ENCODE measurements at places on chromosomes 2 and 18.
A peak's percentile ranks its signal among the peaks of the same experiment; 100 is the strongest.

DNA sequence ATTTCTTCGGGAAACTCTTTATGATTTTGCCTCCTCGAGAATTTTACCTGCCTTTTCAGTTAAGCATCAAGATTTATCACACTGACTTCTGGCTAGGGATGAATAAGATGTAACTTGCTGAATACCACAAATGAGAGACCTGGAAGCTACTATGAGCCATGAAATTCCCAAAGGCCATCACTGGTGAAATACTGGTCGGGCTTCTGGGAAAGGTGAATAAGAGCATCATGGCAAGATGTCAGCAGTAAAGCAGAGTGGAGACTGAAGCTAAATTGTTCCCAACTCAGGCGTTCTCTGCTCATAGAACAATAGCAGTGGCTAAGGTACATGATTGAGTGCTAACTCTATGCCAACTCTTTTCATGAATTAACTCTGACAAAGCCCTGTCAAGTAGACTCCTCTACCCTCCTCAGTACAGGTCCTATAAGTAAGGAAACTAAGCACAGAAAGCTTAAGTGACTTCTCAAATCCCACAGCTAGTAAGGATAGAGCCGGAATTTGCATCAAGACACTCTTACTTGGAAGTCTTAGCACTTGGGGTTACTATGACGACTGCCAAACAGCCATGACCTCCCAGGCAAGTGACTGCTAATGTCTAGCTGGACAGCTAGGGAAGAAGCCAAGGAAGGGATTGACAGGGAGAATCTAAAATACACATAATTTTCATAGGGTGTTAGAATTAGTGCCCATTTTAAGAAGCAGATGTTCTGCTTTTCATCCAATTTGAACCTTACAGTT, 22.7 kb upstream of the DSC3 start:
- no peak for DNase-seq

GRCh38 chr2:26088038-26088643, 54.3 kb downstream of the RAB10 start:
- peak; percentile 27 for DNase-seq

DNA sequence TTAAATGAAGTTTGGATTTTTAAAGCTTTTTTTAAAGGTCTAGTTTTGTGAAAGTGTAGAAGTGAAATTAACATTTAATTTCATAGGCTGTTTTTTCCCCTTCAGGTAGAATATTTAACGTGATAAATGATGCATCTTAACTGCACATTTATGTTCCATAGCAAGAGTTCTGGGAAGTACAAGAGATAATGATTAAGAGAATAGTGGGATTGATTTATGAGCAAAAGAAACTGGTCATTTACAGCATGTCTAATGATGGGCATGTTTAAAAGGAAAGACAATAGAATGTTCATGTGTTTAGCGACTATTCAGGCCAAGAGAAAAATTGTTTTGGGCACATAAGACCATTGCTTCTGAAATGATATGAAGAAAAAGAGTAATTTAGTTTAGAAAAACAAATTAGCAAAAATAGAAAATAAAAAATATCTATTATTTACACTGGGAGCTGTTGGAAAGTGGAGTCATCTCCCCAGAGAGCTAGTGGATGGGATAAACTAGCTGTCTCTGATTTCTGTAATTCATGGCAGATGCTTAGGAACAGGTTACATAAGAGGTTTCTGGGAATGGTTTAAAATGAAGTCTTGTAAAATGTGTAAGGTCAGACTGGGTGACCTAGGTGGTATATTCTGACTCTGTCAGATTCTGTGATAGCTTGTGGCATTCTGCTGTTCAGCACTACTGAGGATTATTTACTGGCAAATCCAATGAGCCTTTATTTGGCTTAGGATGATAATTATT, 60.7 kb downstream of the WDR7 start:
- no peak for DNase-seq

DNA sequence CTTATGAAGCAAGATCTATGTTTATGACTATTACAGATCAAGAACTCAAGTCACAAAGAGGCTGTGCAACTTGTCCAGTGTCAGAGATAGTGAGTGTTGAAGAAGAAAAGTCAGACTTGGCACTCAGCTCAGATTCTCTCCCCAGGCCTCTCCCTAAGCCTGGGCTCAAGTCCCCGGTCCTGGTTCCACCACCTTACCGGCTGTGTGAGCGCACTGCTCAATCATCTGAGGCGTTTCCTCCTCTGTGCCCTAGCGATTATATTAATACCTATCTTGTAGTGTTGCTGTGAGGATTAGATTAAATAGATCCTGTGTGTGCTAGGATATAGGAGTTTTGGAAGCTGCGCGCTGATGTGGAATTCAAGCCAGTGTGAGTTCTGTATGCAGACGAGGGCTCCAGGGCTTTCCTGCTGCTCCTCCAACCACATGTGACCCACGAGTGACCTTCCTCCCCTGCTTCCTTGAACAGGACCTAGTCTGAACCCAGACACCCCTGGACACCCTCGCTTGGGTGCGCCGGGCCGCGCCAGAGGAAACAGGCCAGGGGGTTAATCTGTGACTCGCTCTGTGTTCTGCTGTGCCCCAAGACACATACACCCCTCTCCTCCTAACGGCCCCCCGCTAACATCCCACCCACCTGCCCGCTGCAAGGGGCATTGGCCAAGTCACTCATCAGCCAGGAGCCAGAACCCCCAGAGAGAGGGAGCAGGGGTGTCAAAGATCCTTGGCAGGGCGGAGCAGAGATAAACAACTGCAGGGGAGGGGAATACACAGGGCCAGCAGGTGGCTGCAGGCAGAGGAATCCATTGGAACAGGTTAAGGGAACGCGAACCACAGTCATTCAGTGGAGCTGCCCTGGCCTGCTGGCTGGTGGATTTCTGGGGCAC, 38.3 kb downstream of the TNS1 start:
- DNase-seq = no peak

GRCh38 chr2:48586433-48586832, 31.2 kb upstream of the GTF2A1L start:
- no peak for DNase-seq

- DNase-seq = no peak
Observed at GRCh38 chr18:74476140-74476539, 19.0 kb upstream of the DIPK1C start.

GRCh38 chr2:137155356-137156104, 390.2 kb downstream of the THSD7B start:
- no peak for DNase-seq

DNA sequence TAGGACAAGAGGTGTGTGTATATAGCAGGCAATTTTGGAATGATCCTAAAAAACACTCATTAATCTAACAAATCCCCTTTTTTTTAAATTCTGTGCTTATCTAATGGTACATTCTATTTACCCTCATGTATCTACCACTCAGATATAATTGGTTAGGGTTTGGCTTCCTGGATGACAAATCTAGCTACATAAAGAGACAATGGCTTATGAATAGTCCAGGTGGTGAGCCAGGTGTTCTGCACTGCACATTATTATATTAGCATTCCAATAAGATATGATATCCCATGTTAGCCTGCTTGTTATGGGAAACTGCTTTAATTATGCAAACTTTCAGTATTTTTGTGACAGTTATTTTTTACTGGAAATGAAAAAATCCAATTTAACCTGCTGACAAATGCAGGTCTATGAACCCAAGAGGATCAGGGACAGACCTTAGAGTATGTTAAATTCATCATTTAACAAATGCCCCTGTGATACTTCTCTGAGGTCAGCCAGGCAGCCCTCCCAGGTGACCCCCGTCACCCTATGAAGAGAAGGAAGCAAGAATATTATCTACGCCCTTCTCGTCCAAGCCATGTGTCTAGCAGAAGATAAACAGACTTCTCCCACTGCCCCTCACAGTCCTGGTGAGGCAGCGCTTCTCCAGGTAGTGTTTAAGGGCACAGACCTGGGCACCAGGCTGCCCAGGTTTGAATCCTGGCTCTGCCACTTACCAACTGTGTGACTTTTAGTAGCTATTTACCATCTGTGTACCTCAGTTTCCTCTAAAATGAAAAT, 83.0 kb downstream of the ADD2 start:
- DNase-seq = no peak

- peak; percentile 37 for DNase-seq
Observed at GRCh38 chr2:219661955-219662395, 34.5 kb downstream of the SLC4A3 start.

GRCh38 chr2:29062371-29062770, 12.0 kb downstream of the PCARE start:
- no peak for DNase-seq

DNA sequence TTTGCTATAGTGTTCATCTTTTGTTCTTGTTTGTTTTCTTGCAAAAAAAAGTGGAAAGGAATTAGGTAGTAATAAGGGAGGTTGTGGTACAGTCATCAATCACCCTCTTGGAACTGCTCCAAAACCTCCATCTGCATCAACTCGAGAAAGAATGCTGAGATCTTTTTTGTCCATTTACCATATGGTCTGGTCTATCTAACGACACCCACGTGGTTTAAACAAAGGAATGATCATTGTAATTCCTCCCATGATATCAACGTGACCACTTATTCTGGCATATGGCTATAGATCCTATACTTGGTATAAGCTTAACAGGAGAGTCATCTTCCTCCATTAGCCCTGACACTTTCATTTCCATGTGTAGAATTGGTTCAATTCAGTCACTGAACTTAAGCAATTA, 1025.3 kb upstream of the NXPH2 start:
- DNase-seq = no peak

- no peak for DNase-seq
Observed at GRCh38 chr2:23503097-23503496, 118.1 kb downstream of the KLHL29 start.

All from SW480 (cell line).